SJSA1 (cell line): ENCODE measurements at places on chromosomes 1 and 21. TPM values are rescaled to one million over a fixed set of nuclear protein-coding genes. Genes with fewer than 3 reads are reported as not detected.

The KRTAP19-8 gene
- not detected in 2 replicates for total RNA-seq

The SPRR1B gene
- not detected in 2 replicates for total RNA-seq

The PLA2G2D gene
- not detected in 2 replicates for total RNA-seq

The MORC3 gene
- 35.4 and 49.6 TPM in 2 replicates for total RNA-seq

DNA sequence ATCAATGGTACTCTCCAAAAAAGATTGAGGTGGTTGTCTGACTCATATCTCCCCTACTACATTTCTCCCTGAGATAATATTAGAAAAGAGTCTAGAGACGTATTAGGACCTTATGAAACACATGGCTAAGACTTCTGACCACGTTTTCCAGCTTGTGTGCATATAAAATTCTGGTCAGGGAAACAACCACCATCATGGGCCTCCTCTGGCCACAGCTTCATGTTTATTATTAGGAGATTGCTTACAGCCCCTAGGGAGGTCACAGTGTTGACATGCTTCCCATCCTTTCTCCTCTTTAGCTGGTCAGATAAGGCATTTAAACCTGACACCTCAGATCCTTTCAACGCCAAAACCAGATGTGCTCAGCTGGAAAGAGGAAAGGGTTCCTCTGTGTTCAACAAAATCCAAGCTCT lies 620.2 kb downstream of the PLPP3 start:
- DNase-seq = no peak
- H3K27me3 ChIP-seq = no peaks in the 10 kb centered on the region; the same call in 1 of the 2 replicates
- H3K36me3 ChIP-seq = no peaks in the 10 kb centered on the region
- no peak overlapping the region for H3K27ac ChIP-seq

DNA sequence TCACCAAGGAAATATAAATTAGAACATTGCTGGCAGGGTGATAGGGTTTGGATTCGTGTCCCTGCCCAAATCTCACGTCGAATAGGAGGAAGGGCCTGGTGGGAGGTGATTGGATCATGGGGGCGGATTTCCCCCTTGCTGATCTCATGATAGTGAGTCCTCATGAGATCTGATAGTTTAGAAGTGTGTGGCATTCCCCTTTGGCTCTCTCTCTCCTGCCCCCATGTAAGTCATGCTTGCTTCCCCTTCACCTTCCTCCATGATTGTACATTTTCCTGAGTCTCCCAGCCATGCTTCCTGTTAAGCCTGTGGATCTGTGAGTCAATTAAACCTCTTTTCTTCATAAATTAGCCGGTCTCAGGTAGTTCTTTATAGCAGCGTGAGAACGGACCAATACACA lies 60.6 kb downstream of the VPS26C start:
- no peak overlapping the region for H3K27ac ChIP-seq
- H3K36me3 ChIP-seq = peaks cover 28% of the 10 kb centered on the region
- no peak for DNase-seq
- no peaks in the 10 kb centered on the region for H3K27me3 ChIP-seq
- no peak overlapping the region for H3K4me3 ChIP-seq
- peaks cover 16% of the 10 kb centered on the region for H3K4me1 ChIP-seq

DNA sequence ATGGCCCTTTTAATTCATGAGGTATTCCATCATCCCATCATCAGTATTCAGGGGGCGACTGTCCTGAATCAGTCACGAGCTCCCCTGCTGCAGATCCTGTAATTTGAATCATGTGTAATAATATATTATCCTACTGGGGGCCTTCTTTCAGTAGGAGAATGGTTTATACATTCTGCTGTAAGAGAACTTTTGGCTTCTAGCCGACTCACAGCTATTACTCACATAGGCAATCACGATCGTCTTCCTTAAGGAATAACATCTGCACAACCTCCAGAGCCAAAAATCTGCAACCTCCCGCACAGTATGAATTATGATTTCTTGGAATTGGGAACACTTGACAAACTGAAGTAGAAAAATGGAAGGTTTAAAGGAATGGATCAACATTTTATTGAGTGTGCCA lies 343.0 kb downstream of the USP25 start:
- H3K4me1 ChIP-seq = no peaks in the 10 kb centered on the region
- no peaks in the 10 kb centered on the region for H3K36me3 ChIP-seq
- no peaks in the 10 kb centered on the region for H3K27me3 ChIP-seq
- H3K27ac ChIP-seq = no peak overlapping the region
- DNase-seq = no peak

- no peaks in the 10 kb centered on the region for H3K4me1 ChIP-seq
- no peaks in the 10 kb centered on the region for H3K27me3 ChIP-seq
- DNase-seq = no peak
- no peaks in the 10 kb centered on the region for H3K36me3 ChIP-seq
These were observed 64.7 kb downstream of the GORAB start for GRCh38 chr1:170596701-170597100.

GRCh38 chr21:31489726-31490125 lies 145.7 kb upstream of the TIAM1 start:
- H3K27me3 ChIP-seq = no peaks in the 10 kb centered on the region
- no peak for DNase-seq
- no peaks in the 10 kb centered on the region; the same call in 1 of the 2 replicates for H3K4me1 ChIP-seq
- no peak overlapping the region for H3K27ac ChIP-seq
